ENCODE measurements at places on chromosomes 4 and X. TPM values are rescaled to one million over a fixed set of nuclear protein-coding genes. Genes with fewer than 3 reads are reported as not detected.

XPNPEP2 gene
- 2.0 TPM for total RNA-seq

SCD5 gene
- total RNA-seq: 1.6 TPM

C1QTNF7 gene
- total RNA-seq: 0.45 TPM

SPANXN5 gene
- not detected for total RNA-seq

CT47A1 gene
- not detected for total RNA-seq

RPL39 gene
- 513 TPM for total RNA-seq

MAGEA8 gene
- total RNA-seq: not detected

MND1 gene
- total RNA-seq: not detected

MEPE gene
- total RNA-seq: not detected

EXOC1L gene
- not detected for total RNA-seq

SATL1 gene
- total RNA-seq: not detected

AWAT1 gene
- not detected for total RNA-seq

Data from left lobe of liver (tissue), 2 donors.